ENCODE measurements at places on chromosomes 3 and 15.

GRCh38 chr3:132637590-132637989 lies 22.0 kb downstream of the ACAD11 start:
- DNase-seq, result no peak

DNA sequence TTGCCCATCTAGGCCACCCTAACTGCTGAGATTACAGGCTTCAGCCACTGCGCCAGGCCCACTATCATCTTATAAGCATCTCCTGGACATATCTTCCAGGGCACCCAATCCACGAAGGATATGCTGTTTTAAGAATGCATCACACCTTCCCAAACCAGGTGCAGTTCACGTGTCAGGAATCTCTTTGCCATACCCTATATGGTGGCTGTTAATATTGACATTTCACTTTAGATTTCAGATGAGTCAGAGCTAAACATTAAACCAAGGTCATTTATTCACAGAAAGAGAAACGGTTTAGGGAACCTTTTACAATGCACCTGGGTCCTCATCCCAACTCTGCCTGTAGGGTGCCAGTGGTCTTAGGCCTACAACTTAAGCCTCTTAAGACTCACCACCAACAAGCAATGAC lies 85.7 kb downstream of the TBL1XR1 start:
- DNase-seq, result no peak

GRCh38 chr3:72679540-72680198 lies 168.6 kb downstream of the SHQ1 start:
- peak; percentile 20 for DNase-seq

DNA sequence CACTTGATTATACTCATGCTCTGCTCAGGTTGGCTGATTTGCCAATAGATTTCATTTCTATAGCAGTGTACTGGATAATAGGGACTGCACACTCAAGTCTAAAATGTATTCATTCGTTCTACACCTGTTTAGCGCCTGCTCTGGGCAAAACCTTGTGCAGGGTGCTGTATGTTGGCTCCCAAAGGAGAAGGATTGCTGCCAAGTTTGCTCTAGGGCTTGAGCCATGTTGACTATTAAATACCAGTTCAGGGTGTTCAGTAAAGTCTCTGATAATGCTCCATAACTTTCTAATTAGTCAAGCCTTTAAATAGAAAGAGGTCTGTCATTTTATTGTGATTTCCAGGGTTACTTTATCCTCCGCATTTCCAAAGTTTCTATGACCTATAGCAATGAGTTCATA lies 470.2 kb downstream of the MAGI1 start:
- no peak for DNase-seq

DNA sequence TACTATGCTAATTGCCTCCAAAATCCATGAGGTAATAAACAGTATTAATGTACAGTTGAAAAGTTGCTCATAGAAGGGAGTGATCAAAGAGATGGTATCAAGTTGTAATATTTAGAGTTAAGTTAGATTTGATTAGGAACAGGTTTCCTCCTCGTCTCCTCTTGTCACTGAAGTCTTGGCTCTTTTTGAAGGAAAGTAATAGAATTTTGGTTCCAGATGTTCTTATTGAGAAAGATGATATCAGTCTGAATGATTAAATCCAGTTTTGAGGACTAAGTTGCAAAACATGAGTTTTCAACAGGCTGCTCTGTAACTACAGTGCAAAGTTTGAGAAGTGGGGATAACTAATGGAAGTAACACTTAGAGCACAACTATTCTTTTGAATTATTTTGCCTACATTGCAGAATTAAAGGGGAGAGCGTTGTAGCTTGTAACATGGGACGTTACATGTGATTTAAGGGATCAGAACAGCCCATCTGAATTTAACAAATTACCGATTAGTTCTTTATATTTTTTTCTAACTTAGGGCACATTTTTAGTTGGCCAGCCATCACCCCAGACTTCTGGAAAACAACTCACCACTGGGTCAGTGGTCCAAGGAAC lies 48.3 kb downstream of the MAP6D1 start:
- no peak for DNase-seq

DNA sequence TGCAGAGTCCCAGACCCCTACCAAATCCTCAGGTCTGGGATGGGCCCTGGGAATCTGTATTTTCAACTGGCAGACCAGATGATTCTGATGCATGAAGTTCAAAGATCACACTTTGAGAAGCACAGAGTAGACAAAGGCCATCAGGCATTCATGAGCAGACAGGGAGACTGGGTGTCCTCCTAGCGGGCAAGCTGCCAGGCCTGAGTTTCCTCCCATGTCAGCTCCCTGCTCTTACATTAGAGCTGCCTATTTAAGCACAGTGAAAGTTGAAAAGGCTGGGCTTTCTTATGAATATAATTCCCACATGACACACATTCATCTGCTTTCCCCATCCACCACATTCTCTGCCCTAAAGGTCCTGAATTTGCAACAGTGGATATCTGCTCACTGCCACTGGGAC lies 14.0 kb downstream of the CAPN3 start:
- DNase-seq, result no peak

DNA sequence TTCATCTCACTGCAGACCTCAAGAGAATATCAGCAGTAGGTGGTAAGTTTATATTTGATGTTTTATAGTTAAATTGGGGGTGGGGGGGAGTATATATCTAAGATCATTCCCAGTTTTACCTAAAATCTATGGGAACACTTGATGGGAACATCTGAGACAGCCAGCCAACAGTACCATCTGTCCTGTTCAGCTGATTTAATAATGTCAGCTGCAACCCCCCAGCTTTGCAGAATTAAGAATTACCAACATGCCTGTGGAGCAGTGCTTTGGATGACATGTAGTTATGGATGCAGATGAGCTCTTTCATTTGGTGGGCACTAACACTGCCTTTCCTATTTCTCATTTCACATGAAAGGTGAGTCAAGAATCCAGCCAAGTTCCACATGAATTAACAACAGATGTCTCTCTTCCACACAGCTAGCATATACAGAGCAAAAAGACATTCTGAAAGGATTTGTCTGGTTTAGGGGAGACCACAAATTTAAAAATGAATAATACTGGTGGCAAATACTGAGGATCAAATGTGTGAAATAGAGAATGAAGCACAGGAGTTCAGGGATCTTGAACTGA lies 76.2 kb downstream of the SETD5 start:
- no peak for DNase-seq

DNA sequence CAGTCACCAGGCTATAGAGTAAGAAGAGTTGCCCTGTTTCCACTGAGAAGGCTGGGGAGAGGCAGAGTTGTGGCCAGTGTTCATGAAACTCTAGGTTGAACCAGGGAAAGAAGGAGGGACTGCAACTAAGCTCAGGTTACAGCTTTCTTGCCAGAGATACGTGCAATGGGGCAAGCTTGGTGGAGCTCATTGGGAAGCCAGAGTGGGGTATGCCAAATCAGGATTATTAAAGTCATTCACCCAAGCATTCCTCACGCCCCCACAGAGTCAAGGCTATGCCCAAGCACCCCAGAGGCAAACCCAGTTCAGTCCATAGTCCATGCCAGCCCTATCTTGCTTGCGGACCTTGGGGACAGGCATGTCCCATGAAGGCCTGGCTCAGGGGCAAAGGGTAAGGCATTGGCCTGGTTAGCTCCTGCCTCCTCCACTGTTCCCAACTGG lies 17.6 kb downstream of the SLC6A20 start:
- DNase-seq, result no peak

DNA sequence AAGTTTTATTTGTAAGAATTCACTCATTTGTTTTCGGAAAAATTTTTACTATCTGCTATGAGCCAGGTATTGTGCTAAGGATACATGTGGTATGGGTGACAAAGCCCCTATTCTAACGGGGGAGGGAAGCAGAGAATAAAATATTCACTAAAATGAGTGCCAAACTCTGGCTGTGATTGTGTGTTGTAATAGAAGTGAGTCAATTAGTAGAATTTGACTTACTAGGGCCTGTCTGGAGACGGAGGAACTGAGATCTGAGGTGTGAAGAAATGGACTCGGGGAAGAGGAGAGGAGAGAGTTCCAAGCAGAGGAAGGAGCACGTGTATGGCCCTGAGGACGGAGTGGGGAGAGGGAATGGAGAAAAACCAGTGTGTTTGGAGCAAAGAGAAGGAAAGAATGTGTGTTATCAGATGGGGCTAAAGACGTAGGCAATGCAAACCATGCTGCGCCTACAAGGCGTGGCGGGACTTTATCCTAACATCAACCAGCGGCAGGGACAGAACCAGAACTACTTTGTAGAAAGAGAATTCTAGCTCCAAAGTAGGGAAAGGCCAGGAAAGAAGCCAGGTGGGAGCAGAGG lies 89.1 kb downstream of the OSBPL10 start:
- DNase-seq, result no peak

DNA sequence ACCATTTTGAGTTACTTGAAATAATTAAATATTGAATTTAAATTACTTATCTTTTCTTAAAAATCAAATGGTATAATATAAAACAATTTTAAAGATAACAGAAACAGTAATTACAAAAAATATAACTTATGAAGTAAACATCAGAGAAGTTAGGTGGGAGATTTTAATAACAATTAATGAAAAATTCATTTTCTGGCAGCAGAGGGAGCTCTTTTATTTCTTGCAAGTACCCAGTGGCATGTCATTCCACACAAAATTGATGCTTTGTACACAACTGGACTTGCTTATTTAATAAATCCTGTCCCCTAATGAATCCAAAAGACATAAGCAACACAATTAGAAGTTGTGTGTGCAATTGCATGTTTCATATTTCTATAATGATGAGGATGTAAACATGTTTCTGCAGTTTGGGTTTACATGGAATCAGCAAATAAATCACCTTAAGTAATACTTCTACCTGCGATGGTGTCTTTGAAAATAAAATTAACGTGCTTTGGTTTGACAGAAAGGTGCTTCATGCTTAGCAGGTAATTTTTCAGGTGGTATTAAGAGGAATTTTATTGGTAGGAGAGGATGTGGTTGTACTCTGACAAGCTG lies 861.3 kb downstream of the ZPLD1 start:
- DNase-seq, result no peak

GRCh38 chr3:54353946-54354345 lies 231.6 kb downstream of the CACNA2D3 start:
- DNase-seq, result no peak

- no peak for DNase-seq
Observed at GRCh38 chr15:76011627-76012551, at the start of gene NRG4. Gene NRG4 (minus strand): TSS chr15:76012424. CDS start chr15:76011230, 1,194 bp downstream.

DNA sequence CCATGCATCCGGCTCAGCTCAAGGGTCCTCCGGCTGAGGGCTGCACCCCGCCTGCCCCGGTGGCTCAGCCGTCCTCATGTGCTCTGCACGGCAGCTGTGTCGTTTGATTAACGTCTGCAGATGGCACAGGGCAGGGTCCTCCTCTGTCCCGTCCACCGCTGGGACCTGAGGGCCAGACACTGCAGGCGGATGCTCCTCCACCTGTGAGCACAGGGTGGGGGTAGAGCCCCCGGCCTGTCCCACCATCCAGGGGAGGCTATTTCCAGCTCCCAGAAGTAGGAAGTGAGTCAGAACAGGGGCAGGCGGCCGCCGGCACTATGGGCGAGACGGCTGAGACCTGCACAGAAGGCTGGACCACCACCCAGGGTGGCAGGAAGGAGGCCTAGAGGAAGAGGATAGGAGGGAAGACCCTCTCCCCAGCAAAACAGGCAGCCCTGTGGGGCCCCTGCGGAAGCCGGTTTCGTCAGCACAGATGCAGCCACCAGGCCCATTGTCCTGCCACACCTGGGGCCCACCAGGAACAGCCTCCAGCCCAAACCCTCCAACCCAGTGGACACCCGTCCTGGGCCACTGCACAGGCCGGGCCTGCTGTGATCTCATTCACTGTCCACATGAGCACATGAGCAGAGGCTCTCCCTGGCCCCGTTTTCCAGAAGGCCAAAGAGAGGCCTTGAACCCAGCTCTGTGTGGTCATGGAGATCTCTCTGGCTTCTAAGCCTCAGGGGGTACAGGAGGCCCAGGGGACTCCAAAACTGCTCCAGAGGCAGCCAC lies 12.6 kb upstream of the PLXND1 start:
- no peak for DNase-seq

- DNase-seq, result no peak
Observed at GRCh38 chr15:36965570-36966342, 134.6 kb downstream of the MEIS2 start.

DNA sequence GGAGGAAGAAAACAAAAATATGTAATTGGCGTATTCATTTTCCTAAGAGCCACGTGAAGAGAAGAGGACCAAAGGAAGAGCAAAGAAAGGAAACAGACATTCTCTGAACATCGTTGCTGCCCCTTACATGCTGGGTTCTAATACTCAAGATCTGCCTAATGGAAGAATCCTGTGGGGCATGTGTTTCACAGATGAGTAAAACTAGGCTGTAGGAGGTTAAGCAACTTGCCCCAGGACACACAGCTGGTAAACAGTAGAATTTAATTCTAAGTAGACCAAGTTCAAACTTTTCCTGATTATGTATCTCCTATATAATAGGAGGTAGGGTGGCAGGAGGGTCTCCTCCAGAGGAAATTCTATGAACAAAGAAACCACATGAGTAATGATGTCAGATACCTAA lies 106.1 kb upstream of the TNFAIP8L3 start:
- DNase-seq, result no peak

- no peak for DNase-seq
Observed at GRCh38 chr3:32897981-32898623, 53.3 kb upstream of the CCR4 start.

DNA sequence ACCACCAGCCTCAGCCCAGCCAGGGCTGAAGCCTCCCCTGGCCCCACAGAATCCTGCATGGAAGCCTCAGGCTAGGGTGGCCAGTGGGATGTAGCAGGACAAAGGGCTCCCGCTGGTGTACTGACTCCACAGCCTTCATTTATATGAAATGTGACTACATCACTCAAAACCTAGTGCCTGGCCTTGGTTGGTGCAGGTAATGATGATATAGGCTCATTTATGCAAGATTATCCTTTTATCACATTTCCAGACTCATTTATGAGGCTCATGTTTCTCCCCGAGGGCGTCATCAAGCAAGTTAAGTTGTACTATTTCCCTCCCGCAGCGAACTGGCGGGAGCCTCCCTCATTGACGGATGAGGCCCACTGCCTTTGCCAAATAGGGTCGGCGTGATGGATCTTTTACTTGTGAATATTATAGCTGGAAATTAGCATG lies 179.1 kb upstream of the SMAD3 start:
- DNase-seq, result no peak

GRCh38 chr15:38285456-38285855 lies 32.8 kb downstream of the SPRED1 start:
- DNase-seq, result no peak

GRCh38 chr3:26622621-26623418 lies at the start of gene LRRC3B:
Gene LRRC3B (plus strand): TSS chr3:26622772. CDS start chr3:26709673, 86,901 bp downstream.
- DNase-seq, result no peak

- DNase-seq, result no peak
Observed at GRCh38 chr15:35958021-35958420, 412.1 kb upstream of the DPH6 start.

- DNase-seq, result no peak
Observed at GRCh38 chr3:127350172-127351050, 62.6 kb upstream of the PRR20G start.

- no peak for DNase-seq
Observed at GRCh38 chr3:16084887-16085286, 89.6 kb upstream of the GALNT15 start.

- no peak for DNase-seq
Observed at GRCh38 chr3:190809351-190809750, 53.1 kb downstream of the GMNC start.

GRCh38 chr15:39381517-39381916 lies 199.4 kb upstream of the THBS1 start:
- DNase-seq, result no peak

GRCh38 chr3:8629151-8630021 lies 15.2 kb downstream of the SSUH2 start:
- DNase-seq, result no peak

- DNase-seq, result no peak
Observed at GRCh38 chr3:69474186-69474585, 88.3 kb upstream of the FRMD4B start.
